Stimulated activated CD4-positive, alpha-beta T cell treated with anti-CD3 and anti-CD28 coated beads, TNF-alpha, amount 100 ng/mL, for 4 hours (primary cell): ENCODE measurements at places on chromosomes 4 and X.

DNA sequence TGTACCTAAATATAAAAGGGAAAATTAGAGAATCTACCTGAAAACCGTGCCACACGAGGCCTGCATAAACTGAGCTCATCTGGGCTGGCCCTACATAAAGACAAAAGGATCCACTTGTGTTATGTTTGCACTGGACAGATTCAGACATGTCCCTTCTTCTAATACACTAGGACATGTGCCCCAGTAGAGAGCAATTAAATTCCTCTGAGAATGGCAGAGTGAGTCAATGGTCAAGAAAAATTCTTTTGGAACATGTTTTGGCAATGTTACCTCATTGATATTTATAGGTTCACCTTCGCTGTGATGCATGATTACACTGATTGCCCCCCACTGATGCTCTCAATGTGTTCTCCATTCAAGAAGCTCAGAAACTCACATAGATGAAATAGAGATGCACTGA lies 95.2 kb downstream of the MANBA start:
- DNase-seq = no peak

- no peak for DNase-seq
Measured at GRCh38 chr4:46653842-46654241, 255.2 kb downstream of the COX7B2 start.

DNA sequence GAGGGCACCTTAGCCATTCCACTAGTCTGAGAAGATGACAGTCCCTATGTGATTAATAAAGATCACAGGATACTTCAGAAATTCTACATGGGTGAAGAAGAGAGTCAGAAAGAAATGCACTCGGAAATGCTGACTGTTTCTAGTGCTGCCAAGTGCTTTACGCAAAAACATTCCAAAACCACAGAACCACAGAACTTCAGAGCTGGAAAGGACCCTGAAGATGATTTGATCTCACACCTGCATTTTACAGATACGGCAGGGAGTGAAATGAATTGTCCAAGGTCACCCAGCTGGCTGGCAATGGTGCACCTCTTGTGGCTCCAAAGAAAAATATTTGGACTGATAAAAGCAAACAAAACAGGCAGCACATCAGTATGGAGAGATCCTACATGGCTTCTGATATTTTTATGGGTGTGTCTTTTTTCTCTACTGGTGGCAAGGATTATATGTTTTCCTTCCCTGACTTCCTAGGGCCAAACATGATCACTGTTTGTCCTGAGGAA lies 115.9 kb downstream of the MAML3 start:
- DNase-seq = no peak

DNA sequence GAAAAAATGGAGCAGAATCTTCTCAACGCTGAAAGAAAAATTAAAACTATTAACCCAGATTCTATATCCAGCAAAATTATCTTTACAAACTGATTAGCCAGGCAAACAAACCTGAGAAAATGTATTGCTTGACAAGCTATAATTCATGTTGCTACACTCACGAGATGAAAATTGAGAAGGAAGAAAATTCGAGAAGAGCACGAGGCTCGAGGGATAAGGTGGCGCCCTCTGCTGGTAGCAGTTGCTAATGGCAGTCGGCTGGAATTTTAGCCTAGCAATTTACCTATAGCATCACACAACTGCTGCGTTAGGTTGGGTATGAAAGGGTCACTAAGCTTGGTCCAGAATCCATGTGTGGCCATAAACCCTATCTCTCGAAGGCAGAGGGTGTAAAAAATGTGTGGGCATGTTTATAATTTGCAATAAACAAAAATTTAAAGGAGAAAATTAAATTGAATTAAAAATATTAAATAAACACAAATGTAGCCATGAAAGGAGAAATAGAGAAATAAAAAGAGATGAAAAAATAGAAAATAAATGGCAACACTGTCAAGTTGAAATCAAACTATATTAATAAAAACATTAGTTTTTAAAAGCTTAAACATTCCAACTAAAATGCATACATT lies 126.6 kb downstream of the PPP4R3C start:
- DNase-seq = no peak

GRCh38 chr4:80069108-80069836 lies 3.8 kb downstream of the ANTXR2 start:
- DNase-seq = no peak

GRCh38 chr4:21710179-21710835 lies 238.3 kb downstream of the KCNIP4 start:
- DNase-seq = no peak

DNA sequence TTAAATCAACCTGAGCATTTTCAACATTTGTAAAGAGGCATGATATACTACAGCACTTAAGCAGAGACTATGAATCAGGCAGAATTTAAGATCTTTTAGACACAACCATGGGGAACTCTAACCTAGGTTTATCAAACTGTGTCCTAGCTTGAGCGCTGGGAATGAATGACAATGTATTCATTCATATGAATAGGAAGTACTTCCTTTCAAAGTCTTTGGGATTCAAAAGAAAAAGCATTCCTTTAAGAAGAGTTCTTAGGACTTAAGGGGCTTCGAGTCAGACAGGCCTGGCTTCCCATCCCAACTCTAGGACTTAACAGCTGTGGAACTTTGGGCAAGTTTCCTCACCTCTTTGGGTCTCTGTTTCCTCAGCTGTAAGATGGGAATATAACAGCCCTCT lies 104.6 kb downstream of the ANAPC4 start:
- no peak for DNase-seq

DNA sequence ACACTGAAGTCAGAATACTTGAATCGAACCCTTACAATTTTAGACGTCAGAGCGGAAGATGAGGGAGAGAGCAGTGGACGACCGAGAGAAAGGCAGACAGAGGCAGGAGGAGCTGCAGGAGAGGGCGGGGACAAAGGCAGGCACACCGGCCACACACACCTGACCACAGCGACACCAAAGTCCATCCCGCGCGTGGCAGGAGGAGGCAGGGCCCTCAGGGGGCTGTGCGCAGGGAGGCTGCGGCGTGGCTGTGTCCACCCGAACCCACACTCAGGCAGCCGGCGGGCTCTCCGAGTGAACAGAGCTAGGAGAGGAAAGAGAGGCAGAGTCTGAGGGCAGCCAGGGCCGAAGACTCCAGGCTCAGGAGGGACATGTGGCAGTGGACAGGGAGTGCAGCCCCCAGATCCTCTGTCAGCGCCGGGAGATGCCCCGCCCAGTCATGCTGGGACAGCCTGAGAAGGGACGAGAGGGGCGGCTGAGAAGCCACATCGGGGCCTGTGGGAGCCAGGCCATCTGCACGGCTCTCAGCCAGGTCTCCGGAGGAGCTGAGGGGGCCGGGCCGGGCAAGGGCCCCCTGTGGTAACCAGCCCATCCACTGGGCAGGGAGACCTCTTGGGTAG lies 20.1 kb downstream of the GAK start:
- DNase-seq = no peak

- no peak for DNase-seq
Measured at GRCh38 chr4:68447201-68447600, at the start of gene TMPRSS11E. Gene TMPRSS11E (plus strand): TSS chr4:68447463. CDS start chr4:68447513, 50 bp downstream.

GRCh38 chr4:4995908-4996265 lies 23.4 kb downstream of the CYTL1 start:
- DNase-seq = no peak

DNA sequence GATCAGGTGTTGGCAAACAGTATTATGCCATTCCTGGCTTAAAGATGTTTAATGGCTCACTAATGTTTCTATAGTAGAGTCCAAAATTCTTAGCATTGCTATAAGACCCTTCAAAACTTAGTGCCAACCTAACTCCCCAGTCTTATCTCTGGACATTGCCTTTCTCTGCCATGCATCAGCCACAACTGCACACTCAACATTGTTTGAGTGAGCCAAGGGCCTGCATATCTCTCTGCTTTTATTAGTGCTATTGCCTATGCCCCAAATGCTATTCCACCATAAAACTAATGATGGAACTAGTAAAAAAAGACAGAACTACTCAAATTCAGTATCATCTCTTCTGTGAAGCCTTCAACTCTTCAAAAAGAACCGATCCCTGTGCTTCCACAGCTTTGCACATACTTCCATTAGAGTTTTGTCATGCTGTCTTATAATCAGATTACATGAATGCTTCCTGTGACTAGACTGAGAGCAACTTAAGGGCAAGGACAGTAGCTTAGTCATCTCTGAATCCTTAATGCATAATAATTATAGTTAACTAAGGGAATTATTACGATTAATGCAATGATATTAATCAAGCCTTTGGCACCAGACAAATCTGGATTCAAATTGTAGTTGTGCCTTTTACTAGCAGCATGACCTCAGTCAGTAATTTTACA lies 53.7 kb downstream of the CHM start:
- DNase-seq = no peak

DNA sequence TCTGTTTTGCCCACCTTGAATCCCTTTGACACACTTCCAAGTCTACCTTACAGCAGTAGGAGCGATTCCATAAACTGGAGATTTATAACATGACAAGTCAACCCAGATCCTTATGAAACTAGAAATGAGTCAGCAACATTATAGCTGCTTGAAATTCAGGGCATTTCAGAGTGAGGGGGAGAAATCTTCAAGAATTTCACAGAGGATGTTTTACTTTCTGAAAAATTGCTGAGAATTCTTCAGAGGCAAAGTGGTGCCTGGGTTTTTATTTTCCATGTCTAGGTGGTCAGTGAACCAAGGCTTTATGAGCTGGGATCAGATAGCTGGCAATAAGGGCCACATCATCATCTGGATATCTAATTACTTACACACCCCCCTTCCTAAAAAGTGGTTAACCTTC lies 119.8 kb downstream of the PPARGC1A start:
- DNase-seq = no peak

GRCh38 chrX:43813319-43813718 lies 68.9 kb downstream of the MAOB start:
- DNase-seq = no peak

- no peak for DNase-seq
Measured at GRCh38 chr4:33446953-33447352, 2726.8 kb downstream of the PCDH7 start.

DNA sequence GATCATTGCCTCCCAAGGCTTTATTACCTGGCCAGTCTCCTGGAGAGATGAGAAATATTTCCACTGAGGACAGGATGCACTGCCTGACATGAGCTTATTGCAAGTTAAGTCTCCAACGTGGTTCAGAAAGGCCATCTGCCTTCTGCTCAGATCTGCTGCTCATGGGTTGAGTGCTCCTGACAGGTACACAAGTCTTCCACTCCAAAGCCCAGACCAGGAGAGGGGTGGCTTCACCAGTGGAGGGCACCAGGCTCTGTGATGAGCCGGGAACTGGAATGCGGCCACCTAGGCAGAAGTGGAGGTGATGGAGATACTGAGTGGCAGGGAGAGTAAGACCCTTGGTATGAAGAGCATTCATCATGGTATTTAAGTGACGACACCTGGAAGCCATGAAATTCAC lies 79.5 kb upstream of the IRF2 start:
- DNase-seq = no peak

DNA sequence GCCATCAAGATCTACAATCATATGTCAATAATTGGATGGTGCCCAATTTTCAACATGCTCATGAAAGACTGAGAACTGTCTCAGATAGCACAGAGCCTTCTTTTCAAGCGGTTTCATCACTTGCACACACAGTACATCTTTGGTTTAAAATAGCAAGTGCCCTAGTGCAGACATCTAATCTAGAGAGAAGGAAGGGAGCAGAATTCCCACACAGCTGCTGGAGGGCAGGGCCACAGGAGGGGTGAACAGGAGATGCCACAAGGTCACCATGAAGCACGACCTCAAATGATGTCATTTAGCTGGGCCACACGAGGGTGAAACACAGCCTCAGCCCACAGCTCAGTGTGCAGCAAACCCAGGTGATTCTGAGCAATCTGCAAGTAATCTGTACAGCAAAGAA lies 24.3 kb downstream of the LEF1 start:
- no peak for DNase-seq

GRCh38 chrX:37378404-37378803 lies 29.2 kb downstream of the PRRG1 start:
- no peak for DNase-seq

- DNase-seq = no peak
Measured at GRCh38 chr4:141849367-141849766, 213.0 kb downstream of the IL15 start.

DNA sequence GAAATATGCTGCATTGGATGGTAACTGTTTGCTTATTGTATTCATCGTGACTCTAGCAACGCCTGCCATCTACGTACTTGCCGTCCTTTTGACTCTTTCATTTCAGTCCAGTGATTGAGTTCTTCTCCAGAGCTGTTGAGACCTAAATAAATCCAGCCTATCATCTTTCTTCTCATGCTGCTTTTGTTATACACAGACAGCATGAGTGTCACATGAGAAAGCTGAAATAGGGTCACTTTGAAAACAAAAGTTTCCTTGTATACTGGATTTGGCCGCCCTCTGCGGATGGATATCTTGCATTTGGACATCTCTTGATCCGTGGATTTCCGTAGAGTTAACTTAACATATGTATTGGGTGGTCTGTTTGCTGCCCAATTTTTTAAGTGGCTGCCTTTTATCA lies 67.2 kb downstream of the TMPRSS11F start:
- no peak for DNase-seq

DNA sequence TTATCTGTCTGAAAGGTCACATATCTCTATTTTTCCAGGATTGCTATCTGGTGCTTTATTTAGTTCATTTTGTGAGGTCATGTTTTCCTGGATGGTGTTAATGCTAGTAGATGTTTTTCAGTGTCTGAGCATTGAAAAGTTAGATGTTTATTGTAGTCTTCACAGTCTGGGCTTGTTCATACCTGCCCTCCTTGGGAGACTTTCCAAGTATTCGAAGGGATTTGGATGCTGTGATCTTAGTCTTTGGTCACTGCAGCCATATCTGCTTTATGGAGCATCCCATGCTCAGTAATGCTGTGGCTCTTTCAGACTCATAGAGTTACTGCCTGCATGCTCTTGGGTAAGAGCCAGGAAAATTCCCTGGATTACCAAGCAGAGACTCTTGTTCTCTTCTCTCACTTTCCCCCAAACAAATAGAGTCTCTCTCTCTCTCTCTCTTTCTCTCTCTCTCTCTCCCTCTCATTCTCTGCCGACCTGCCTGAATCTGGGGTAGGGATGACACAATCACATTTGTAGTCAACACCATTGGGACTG lies 130.0 kb downstream of the AR start:
- DNase-seq = no peak

GRCh38 chrX:41933546-41933945 lies 10.2 kb upstream of the CASK start:
- DNase-seq = no peak

DNA sequence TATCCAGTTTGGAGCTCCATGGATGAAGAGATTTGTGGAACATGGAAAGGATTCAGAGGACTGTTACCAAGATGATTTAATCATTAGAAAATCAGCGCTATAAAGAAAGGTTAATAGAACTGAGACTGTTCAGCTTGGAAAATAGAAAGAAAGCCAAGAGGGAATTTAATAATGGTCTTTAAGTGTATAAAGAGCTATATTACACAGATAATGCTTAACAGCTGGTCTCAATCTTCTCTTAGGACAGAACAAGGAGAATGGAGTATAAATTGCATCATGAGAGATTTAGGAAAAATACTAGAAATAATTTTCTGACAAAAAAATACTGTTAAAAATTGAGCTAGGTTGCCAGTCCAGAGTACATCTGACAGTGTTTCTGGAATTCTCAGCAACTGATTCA lies 91.3 kb upstream of the MAGEC2 start:
- DNase-seq = no peak
